ENCODE measurements at places on chromosomes 16 and 17.

- no peak for DNase-seq
These were observed 19.7 kb downstream of the DPEP1 start for GRCh38 chr16:89633064-89633631.

DNA sequence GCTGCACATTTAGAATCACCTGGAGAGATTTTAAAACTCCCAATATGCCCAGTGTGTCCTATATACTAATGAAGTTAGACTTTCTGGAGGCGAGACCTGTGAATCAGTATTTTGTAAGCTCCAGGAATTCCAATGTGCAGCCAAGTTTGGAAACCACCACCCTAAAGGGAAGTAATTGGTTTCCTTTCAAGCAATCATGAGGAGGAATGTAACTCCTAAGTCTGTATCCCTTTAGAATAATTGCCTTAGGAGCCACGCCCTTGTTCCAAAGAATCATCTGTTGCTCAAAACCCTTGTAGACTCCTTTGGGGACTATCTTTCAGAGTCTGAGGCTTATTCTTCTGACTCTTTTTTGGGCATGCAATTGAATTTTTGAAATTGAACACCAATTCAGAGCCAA lies 84.4 kb downstream of the DNAH9 start:
- DNase-seq = no peak

DNA sequence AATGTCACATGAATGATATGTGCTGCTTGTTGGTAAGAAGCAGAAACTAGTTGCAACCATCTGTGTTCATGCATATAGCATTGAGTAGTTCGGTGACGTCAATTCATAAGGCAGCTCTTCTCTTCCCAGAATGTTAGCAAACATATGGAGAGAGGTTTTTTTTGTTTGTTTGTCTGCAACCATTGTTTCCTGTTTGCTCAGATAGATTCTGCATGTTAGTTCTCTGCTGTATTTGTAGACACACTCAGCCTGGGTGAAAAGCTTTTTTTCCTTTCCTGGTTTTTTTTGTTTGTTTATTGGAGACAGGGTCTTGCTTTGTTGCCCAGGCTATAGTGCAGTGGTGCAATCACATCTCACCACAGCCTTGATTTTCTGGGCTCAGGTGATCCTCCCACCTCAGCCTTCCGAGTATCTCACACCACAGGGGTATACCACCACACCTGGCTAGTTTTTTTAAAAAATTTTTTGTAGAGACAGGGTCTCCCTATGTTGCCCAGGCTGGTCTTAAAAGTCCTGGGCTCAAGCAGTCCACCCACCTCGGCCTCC lies 16.7 kb downstream of the WSB1 start:
- DNase-seq = no peak

GRCh38 chr16:50334106-50334975 lies 34.4 kb downstream of the BRD7 start:
- DNase-seq = no peak

DNA sequence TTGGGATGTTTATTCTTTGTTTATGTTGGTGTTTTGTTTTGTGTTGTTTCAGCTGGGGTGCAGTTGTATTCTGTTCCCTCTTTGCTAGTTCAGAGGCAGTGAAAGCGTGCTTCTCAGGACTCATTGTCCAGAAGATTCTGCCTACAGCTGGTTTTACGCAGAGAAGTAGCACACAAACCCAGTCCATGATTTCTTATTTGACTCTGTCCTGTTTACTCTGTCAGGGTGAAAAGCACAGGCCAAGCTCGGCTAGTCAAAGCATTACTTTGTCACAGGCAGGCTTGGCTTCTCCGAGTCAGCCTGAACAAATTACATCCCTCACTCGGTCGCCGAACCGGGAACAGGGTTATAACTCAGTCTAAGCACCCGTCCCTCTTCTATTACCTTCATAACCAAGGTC lies 435.0 kb downstream of the MAF start:
- no peak for DNase-seq

GRCh38 chr17:28613931-28614381 lies at the start of gene RSKR:
Gene RSKR (minus strand): TSS chr17:28614185. CDS start chr17:28614161, 24 bp downstream.
- no peak for DNase-seq

- DNase-seq = no peak
These were observed 32.0 kb upstream of the DNAH17 start for GRCh38 chr17:78609191-78609641.

DNA sequence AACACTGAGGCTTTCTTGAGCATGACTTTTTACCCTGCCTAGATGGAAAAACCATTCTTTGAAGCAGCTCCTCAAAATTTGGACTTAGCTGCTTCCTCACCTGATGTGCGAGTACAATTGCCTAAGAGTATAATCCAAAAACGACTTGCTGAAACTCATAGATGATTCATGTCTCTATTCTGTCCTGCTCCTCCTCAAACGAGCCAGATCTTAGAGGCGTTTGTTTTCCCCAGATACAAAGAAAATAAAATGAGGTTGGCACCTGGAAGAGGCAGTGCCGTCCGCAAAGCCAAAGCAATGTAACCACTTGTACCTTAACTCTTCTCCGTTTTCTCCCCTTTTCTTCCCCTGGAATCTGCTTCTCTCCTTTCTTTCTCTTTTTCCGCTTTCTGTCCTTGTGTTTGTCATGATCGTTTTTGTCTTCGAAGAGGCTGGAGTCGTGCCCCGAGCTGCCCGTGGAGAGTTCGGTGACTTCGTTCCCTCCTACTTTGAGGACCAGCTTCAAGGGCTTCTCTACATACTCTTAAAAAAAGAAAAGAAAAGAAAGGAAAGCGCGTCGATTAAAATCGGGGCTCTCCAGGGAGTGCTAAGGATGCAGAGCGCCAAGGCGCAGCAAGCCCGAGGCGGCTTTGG lies 895 bp downstream of the BRD7 start:
- DNase-seq = no peak

GRCh38 chr16:50203681-50204080 lies 50.6 kb downstream of the TENT4B start:
- no peak for DNase-seq

- DNase-seq = no peak
These were observed 31.9 kb upstream of the HOXB13 start for GRCh38 chr17:48760411-48760810.

- no peak for DNase-seq
These were observed 24.8 kb upstream of the STH start for GRCh38 chr17:45973946-45974859.

DNA sequence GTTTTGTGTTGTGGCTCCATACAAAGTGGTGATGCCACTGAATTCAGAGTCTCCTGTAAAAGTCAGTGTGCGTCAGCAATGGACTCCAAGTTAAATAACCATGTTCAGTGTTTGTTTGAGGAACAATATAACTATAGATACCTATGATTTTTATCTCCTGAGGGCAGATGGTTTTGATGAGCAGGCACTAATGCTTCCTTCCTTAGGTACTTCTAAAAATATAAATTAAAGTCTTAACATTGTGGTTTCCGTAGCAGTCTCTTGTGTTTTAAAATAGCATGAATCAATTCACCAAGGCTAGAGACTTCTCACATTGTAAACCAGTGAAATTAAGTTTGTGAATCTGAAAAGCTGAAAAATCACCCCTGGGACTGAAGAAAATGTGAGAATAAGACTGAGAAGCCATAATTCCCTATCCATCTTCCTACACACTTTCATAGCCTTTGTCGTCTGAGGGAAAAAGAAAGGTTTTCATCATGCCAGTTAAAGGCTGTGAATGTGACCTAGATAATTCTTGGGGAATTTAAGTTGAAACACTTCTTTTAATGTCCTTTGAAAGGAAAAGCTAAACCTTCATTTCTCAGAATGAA lies 1502.9 kb downstream of the CDH11 start:
- no peak for DNase-seq

DNA sequence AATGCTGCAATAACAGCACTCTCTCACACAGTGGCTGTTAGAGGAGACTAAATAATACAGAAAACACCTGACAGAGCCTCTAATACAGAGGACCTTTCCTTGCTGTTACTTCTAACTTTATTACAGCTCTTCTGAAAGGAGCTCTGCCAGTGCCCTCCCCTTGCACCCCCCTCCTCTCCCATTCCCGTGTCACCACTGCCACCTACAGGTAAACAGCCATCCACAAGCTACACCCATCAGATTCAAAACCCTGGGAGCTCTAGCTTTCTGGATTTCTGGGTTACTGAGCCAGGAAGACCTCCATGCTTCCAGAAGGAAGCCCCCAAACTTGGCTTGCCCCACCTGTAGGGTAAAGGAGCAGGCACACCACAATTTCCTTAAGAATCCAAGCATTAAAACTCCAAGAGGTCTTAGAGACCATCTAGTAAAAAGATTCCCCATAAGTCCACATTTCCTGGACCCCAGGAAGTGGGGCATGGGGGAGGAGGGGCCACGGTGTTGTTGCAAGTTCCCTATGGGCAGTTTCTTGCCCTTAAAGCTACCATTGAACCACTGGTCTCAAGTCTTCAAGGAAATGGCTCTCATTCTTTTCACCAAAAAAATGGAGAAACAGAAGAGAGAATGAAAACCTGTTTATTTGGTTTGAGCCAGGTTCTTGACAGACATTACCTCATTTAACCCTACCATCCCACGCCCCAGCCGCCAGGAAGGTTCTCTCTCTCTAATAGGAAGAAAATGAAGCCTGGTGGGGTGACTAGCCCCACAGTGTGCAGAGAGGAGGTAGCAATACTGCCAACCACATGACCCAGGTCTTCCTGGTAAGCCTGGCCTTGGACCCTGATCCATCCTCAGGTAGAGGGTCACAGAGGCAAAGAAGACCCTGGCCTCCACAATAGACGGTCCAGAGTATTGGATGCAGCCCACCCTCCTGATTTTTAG lies 52.8 kb downstream of the TOM1L2 start:
- peak; percentile 76 for DNase-seq

GRCh38 chr17:59026176-59026939 lies 80.3 kb downstream of the TRIM37 start:
- DNase-seq = no peak

GRCh38 chr16:55040366-55041086 lies 109.9 kb downstream of the IRX5 start:
- no peak for DNase-seq

- peak; percentile 74 for DNase-seq
These were observed 130.3 kb downstream of the ZNF423 start for GRCh38 chr16:49725651-49726050.

GRCh38 chr17:64653985-64654355 lies 8.1 kb downstream of the SMURF2 start:
- no peak for DNase-seq

DNA sequence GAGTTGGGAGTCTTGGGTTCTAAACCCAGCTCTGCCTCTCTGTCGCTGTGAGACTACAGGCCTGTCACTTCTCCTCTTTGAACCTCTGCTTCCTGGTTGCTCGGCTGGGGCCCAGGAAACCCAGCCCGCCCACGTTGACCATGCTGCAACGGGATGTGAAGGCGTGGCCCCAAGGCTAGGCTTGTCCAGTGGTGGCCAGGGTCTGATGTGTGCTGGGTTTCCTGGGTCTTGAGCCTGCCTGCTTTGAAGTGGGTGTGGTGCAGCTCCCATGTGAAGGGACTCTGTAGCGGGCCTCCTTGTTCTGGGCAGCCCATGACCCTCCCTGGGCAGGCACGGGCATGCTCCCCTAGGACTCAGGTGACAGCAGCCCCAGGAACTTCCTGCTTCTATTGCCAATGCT lies 82.3 kb downstream of the SDR42E1 start:
- DNase-seq = no peak

GRCh38 chr16:70359552-70359951 lies 12.8 kb downstream of the DDX19A start:
- DNase-seq = no peak

- DNase-seq = no peak
These were observed 253.8 kb upstream of the PMFBP1 start for GRCh38 chr16:72425571-72426341.

DNA sequence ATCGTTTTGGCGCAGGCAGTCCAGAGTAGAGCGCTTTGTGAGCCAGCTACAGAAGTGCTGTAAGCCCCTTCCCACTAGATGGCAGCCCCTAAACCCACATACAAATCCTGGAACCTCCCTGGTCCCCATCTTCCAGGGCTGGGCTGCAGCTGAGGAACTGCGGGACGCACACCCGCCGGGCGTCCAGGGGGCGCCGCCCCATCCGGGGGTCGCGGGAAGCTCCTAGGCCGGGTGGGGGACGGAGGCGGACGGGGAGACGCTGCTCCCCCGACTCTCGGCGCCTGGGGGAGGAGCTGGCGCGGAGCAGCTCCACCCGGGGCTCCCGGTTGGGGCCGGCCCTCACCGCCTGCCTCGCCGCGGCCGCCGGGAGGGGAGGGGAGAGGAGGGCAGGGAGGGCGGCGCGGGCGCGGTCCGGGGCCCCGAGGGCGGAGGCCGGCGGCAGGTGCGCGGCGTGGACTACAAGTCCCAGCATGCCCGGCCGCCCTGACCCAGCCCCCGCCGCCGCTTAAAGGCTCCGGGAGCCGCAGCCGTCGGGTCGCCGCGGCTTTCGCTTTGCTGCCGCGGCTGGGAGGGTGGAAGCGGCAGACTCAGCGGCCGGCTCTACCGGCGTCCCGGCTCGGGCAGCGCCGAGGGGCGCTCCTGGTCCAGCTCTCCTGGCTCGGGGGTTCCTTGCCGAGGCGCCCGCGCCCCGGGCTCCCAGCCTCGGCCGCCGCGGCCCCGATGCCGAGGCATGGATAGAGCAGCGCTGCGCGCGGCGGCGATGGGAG lies at the start of gene KSR1:
Gene KSR1, plus strand, starts transcription at position 535 of the 767 bp plus-strand sequence. Its CDS starts 196 bp downstream, at position 731.
- DNase-seq = peak; percentile 93

DNA sequence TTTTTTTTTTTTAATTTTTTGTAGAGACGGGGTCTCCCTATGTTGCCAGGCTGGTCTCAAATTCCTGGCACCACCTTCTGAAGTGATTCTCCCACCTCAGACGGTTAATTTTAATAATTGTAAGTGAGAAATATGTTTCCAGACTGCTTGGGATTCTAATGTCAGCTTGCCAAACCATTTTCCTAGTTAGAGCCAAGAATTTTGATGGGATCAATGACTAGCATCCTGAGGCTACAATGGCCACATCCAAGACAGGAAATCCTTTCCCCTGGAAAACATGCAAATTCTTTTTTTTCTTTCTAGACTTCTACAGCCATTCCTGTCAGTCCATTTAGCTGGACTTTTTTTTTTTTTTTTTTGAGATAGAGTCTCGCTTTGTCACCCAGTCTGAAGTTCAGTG lies 32.6 kb downstream of the IGF2BP1 start:
- no peak for DNase-seq

DNA sequence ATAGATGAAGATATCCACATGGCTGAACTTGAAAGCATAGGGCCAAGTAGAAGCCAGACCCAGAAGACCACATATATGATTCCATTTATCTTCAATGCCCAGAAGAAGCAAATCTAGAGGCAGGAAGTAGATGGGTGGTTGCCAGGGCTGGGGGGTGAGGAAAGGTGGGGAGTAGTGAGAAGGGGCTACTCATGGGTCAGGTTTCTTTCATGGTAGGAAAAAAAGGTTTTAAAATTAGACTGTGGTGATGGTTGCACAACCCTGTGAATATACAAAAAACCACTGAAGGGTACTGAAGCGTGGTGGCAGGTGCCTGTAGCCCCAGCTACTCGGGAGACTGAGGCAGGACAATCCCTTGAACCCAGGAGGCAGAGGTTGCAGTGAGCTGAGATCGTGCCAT lies 5.4 kb downstream of the CD2BP2 start:
- DNase-seq = no peak

GRCh38 chr16:50434872-50435478 lies 66.2 kb upstream of the BRD7 start:
- no peak for DNase-seq

Measured in NCI-H524 (cell line).